Astrocyte (in vitro differentiated cells and primary cell): ENCODE measurements at places on chromosomes 1 and 21. TPM values are rescaled to one million over a fixed set of nuclear protein-coding genes. Genes with fewer than 3 reads are reported as not detected.

DNA sequence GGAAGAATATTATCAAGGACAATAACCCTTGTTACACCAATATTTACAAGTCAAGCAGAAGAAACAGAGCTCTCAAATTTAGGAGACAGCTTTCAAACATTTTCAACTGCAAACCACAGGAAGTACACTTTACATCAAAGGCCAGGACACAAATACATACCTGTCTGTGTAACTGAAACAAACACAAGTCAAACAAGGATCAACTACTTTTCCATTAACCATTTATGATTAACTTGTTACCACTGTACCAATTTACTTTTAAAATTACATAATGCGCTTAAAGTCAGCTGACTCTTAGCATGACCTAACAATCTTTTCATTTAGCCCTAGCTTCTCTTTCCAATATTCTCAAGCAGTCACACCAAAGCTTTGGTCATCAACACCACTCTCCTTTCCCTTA lies 43.5 kb downstream of the TRIM33 start:
- DNase-seq, result no peak

TNFRSF14 gene
- total RNA-seq, result 0.36 TPM in 1 of 2 replicates, not detected in the other

PGLYRP4 gene
- not detected in 2 replicates for total RNA-seq

GRCh38 chr1:22139817-22140216 lies 3.1 kb downstream of the WNT4 start:
- no peak for DNase-seq

GRCh38 chr1:191368891-191369654 lies 789.2 kb upstream of the RGS18 start:
- no peak for DNase-seq
